Urinary bladder (tissue), 4 donors: ENCODE measurements at places on chromosomes 7 and 10.

GRCh38 chr7:18290223-18290622 is 205.3 kb upstream of the HDAC9 start:
- DNase-seq = no peak

DNA sequence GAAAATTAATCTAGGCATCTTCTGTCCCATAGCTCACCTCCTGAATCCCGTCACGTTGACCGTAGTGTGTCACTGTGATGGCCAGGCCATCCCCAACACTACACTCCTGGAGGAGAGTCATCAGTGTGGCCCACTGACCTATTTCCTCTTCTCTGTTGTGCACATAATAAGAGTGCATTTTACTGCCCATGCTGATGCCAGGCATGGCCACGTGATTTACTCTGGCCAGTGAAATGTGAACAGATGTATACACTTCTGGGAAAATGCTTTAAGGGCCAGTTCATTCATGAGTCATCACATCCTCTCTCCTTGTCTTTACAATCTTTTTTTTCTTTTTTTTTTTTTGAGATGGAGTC is 101.9 kb upstream of the PIP4K2A start:
- DNase-seq = no peak

- peak; percentile 73 for DNase-seq
Measured at GRCh38 chr10:97714401-97715258, 1.1 kb downstream of the MARVELD1 start.

DNA sequence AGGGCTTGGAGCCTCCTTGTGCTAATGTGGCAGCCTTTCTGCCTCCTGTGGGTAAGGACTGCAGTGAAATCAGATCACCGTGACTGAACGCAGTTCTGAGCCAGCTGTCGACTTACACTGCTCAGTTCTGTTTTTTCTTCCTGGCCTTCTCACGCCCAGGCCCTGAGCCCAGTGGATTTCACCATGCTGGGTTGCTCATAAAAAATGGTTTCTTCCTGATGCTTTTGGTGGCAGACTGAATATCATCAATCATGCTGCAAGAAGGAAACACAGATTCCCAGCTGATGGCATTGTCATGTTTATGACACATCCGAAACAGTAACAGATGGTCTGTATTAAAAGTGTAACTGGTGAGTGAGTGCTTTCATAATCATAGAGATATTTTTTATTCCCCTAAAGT is 389.6 kb downstream of the GALNT17 start:
- no peak for DNase-seq

DNA sequence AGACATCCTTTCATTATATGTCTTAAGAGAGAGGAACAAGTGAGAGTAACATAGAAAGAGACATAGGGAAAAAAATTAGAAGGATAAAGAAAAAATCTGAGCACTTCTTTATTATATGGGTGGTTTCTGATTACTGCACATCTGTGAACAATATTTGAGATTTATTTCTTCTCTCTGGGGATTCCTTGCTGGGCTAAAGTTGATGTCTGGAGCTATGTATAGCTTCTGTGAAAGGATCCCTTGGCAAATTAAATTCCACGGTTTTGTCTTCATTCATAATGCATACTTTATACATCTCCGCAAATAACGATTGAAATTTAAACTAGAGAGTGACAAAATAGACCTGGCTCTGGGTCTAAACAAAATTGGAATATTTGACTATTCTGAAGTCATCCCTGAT is 232.2 kb upstream of the CTBP2 start:
- DNase-seq = no peak

DNA sequence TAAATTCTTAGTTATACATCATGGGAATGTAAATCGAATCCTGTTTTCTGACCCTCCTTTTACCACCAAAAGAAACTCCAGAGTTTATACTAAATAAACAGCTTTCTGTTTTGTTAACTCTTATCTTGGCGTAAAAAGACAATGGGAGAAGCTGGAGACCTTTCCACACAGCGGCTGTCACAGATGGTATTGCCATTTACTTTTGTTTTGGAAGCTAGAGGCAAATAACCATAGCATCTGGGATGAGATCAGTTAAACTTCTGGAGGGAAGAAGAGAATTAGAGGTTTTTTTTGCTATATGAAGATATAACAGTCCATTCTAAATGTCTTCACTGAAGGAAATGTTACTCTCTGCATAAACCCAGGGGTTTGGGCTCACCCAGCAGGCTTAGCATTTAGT is 258.9 kb downstream of the REEP3 start:
- DNase-seq = no peak

DNA sequence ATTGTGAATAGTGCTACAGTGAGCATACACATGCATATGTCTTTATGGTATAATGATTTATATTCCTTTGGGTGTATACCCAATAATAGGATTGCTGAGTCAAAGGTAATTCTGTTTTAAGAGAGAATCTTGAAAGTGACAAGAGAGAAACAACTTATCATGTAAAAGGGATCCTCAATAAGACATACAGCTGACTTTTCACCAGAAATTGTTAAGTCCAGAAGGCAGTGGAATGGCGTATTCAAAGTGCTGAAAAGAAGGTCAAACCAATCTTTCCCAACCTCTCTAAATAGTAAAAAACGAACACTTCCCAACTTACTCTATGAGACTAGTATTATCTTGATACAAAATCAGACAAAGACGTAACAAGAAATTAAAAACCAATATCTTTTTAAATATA is 59.8 kb downstream of the LHFPL3 start:
- no peak for DNase-seq

DNA sequence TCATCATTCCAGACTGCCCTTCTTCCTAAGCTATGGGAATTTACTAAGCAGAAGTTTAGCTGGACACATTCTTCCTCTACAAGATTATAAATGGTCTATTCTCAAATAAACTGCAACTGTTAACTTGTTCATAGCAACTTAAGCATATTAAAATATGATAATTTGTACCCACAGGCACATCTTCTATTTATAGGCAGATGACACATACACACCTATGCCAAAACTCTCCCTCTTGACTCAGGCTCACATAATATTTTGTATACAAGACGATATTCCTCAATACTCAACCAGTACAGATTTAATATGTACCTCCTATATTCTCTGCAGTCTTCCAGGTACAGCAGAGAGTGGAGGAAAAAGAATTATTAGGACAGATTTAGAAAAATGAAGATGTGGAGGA is 232.7 kb upstream of the KIAA1217 start:
- DNase-seq = no peak

DNA sequence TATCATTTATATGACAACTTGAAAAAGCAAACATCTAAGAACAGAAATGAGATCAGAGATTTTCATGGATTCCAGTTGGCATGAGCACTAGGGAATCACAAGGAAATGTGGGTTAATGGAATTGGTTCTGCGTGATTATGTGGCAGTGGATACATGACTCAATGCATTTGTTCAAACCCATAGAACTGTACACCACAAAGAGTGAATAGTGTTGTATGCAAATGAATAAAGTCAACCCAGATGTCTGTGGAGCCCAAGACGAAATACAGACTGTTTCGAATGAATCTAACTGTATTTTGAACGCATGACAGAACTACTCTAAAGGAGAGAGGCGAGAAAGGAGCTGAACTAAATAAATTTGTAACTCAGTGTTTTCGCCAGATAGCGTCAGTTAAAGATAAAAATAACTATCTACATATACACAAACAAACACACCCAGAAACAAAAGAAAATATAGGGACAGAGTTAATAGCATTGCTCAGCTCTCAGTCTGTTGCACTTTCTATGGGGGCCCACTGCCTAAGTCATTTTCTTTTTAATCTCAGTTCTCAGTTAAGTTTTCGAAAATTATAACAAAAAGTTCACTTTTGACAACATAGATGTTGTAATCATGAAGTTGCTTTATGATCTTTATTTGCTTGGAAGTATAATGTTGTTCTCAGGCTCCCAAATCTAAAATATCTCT is 636.7 kb upstream of the SEMA3D start:
- no peak for DNase-seq

DNA sequence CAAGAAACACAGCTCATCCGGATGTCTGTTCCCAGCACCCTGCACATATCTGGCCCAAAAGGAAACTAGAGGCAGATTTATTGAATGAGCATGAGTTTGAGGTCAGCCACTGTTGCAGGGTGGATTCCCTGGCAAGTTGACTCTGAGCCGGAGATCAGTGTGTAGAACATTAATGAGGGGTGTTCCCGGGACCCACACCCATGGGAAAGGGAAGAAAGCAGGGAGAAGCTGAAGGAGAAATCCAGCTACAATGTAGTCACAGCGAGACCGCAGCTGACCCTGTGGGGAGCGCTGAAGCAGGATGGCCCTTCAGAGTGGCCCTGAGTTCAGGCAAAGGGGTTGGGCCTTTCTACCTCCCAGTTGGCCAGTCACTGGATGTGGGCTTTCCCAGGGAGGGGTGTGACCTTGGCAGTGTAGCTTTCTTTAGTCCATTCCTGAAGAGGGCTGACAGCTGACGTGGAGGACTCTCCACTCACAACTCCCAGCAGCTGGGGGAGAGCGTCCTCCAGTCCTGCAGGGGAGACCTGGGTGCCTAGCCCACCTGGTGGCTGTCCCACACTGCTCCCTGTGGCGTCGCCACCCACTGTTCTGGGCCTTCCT is 324.2 kb upstream of the ZMIZ1 start:
- DNase-seq = no peak

DNA sequence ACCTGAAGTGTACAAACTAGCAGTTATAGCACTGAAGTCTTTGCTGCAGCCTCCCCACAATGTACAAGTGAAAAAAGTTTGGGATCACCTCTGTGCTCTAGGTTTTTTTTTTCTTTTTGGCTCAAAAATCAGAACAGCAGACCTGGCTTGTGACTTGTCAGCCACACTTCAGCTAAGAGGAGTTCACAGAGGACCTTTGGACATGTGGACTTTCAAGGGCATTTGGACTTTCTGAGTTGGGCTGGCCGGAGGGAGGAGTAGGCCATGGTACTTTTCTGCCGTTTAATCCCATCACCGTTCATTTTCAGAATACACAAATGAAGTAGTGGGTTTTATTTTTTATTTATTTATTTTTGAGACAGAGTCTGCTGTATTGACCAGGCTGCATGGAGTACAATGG is 21.9 kb upstream of the ACSL5 start:
- no peak for DNase-seq

DNA sequence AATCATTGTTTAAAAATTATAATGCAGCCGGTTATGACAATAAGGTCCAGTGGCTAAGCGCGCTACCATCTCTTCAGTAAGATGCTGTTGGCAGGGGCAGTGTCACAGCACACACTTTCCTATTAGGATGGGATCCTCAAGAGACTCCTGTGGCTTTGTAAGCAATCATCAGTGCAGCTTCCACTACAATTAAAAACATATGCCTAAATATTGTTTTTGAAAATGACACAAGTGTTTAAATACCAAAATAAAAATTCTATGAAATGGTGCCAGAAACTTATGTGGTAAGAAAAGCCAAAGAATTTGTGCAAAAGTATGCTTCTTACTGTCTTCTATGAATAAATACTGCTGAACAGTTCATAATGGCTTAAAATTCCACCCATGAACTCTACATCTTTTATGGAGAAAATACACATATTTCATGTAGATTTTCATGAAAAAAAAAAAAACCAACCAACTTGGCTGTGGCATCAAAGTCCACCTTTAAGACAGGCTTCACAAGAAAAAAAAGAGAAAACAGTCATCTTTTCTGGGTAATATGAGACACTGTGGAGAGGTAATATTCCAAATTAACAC is 132.8 kb downstream of the SEMA3C start:
- no peak for DNase-seq

DNA sequence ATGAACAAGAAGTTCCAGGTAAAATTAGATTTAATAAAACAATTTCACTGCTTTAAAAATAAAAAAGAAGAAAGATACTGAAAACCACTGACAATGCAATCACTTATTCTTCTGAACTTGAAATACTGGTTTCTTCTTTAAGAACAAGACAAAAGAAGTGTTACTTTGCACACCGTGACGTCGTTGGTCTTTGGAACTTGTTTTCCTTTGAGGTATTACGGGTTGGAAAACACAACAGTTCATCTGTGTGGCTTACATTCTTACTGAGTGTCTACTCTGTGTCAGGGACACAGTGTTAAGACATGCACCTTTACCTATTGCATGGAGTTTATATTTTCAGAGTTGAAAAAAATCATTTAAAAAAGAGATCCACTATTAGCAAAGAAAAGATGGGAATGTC is 41.3 kb upstream of the UCN3 start:
- DNase-seq = no peak

DNA sequence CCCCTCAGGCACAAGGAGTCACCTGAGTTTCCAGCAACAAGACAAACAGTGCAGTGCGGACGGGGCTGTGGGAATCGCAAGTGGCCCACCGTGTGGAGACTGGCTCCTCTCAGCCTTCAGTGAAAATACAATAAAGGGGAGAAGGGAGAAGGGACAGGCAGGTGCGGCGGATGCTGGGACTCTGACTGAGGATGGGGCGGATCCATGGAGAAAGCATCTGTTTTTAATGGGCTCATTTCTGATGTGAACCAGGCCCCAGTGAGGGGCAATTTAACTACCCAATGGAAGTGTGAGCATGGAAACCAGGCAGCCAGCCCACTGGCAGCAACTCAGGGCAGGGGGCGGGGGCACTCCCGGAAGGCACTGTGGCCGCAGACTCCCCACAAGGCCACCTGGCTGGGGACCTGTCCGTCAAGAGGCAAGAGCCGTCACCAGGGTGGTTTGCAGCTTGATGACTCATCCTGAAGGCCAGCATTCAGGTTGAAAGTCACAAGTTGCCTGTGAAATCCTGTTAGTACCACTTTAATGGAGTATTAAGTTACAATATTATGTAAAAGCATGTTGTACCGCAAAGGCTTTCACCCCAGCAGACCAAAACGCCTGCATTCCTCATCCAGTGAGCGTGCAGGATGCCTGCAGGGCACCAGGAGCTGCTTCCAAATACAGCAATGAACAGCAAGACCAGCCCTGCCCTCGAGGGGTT is 476.4 kb downstream of the PTPRN2 start:
- no peak for DNase-seq

- DNase-seq = no peak
Measured at GRCh38 chr10:2439983-2440382, 627.4 kb upstream of the PFKP start.

- DNase-seq = no peak
Measured at GRCh38 chr7:139643951-139644585, 120.6 kb downstream of the CLEC2L start.
